ENCODE measurements at places on chromosomes 5 and 9.

DNA sequence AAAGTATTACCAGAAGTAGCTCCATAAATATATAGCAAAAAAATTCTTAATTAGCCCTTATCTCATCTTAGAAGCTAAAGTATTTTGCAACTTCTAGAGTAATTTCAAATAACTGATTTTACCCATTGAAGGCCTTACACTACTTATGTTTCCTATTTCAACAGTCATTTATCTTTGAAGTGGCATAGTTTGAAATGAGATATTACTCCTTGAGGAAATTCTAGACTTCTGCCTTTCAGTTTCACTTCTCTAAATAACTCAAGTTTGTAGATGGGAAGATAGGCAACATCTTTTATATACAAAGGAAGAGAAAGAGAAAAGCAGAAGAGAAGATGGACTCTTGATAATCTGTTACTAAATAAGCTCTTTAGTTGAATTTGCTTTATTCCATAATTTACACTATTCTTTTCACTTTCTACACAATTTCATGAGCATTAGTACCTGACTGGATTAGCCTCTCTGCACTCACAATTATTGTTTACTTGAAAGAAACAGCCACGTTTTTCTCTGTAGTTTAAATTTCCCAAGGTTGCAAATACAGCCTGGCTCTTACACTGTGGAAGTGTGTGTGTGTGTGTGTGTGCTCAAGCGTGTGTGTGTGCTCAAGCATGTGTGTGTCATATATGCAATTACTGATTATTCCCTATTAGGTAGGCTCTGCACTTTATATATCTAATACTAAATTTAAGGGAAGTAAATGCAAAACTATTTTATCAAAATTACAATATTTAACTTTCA, 60.6 kb upstream of the EMB start:
- no peak for DNase-seq

DNA sequence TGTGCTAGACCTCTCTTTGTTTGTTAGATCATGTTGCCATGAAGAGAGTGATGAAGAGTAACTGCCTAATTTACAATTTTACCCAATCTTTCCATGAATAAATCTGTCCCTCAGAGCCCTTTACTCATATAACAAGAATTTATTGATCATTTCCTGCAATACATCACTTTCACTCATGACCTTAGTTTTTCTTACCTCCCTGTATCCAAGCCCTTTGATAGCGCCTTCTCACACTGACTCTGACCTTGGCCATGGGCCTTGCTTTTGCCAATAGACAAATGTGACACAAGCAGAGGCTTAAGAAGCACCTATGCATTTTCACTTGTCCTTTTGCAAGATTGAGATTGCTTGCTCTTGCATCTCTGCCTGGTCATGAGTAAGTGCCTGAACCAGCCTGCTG, 288.1 kb downstream of the NNT start:
- no peak for DNase-seq

DNA sequence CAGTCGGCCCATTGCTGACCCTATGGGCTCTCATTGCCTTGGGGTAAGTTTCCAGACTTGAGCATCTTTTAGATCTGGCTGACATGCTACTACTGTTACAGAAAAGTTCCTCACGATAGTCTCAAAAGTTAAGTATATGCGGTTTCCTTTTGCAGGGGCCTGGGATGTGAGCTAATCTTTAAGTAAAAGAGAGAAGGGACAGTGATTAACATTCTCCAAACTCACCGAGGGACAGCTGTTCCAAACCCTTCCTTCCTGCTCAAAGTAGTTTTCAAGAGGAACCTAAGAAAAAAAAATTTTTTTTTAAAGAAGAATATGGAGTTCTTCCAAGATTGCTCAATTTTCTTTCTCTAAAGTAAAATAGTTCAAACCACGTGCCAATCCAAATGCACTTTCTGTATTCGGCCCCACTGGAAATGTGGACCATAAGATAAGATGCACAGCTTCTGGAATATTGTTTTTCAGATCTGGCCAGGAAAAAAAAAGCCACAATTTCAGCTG, 168.0 kb upstream of the SPRY4 start:
- DNase-seq: no peak

GRCh38 chr5:114308017-114308416, 53.9 kb upstream of the KCNN2 start:
- no peak for DNase-seq

DNA sequence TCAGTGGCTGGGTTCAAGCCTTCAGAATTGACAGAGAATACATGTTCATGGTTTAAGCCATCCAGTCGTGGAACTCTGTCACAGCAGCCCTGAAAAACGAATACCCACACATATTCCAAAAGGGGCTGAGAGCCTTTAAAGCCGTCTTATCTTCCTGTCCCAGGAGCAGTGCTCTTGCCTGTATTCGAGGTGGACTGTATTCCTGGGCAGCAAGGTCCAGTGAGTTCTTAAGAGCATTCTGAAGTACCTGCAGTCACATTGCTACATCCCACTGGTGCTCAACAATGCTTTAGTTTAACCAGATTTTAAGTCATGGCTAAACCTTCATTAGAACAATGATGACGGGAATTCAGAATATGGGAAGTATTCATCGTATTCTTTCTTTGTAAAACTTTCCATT, 380.7 kb upstream of the KLF4 start:
- DNase-seq: no peak

GRCh38 chr5:178339272-178339671, 106.7 kb upstream of the PHYKPL start:
- DNase-seq: no peak

DNA sequence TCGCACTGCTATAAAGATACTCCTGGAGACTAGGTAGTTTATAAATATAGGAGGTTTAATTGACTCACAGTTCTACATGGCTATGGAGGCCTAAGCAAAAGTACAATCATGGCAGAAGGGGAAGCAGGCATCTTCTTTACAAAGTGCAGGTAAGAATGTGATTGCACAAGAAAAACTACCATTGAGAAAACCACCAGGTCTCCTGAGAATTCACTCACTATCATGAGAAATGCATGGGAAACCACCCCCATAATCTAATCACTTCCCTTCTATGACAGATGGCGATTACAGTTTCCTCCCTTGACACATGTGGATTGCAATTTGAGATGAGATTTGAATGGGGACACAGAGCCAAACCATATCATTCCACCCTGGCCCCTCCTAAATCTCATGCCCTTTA, 121.2 kb upstream of the ST8SIA4 start:
- no peak for DNase-seq

DNA sequence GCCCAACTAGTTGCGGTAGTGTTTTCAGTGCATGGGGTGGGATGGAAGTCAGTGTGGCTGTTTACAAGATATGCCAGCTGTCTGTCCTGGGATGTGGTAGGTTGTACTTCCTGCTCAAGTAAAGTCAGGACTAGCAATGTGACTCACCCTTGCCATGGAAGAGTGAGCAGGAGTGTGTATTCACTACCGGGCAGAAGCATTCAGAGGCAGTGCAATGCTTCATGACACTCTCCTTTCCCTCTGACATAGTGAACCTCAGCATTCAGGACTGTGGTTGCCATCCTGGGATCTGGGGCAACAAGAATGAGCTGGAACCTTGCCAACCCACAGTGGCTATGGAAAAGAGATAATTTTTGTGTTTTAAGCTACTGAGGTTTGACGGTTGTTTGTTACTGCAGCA, 68.9 kb downstream of the BOD1 start:
- no peak for DNase-seq

DNA sequence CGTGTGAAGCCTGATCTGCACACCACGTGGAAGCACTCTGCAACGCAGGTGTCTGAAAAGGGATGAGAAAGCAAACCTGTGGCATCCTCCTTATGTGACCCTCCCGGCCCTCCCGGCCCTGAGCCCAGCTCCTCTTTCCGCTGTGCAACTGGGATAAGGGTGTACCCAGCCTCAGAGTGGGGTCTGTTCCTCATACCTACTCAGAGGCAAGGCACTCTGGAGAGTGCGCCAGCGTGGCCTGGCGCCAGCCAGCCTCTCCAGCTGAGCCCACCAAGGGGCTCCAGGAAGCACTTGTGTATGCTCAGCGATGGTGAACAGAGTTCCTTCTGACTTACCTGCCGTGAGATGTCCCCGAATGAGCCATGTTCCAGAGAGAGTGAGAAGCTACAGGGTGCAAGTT, 102.8 kb downstream of the IRX1 start:
- DNase-seq: no peak

DNA sequence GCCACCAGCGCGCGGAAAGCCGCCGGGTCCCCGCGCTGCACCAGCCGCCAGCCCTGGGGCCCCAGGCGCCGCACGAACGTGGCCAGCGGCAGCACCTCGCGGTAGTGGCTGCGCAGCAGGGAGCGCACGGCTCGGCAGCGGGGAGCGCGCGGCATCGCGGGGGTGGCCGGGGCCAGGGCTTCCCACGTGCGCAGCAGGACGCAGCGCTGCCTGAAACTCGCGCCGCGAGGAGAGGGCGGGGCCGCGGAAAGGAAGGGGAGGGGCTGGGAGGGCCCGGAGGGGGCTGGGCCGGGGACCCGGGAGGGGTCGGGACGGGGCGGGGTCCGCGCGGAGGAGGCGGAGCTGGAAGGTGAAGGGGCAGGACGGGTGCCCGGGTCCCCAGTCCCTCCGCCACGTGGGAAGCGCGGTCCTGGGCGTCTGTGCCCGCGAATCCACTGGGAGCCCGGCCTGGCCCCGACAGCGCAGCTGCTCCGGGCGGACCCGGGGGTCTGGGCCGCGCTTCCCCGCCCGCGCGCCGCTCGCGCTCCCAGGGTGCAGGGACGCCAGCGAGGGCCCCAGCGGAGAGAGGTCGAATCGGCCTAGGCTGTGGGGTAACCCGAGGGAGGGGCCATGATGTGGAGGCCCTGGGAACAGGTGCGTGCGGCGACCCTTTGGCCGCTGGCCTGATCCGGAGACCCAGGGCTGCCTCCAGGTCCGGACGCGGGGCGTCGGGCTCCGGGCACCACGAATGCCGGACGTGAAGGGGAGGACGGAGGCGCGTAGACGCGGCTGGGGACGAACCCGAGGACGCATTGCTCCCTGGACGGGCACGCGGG, at the start of gene TERT:
Gene TERT (minus strand): TSS at position 234 of the 815 bp plus-strand sequence. CDS start 79 bp downstream, at position 155.
- DNase-seq: no peak

DNA sequence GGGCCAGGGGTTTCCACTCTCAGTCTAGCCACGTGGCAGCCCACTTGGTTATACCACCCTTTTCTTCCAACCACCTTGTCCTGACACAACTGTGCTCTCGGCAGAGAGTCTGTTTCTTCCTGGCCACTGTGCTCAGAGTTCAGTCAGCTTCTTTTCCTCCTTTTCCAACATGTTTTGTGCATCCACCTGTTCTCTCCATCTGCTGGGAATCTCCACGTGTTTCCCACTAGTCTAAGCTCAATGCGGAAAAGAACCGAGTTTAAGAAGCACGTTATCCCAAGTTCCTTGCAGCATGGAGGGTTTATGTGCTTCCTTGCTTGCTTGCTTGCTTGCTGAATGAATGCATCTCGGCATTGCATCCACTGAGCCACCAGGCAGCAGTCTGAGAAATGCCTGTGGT, 543.6 kb upstream of the DAP start:
- DNase-seq: no peak
